Fibroblast of villous mesenchyme (primary cell): ENCODE measurements at places on chromosomes 12 and 14.

- peak; percentile 10 for DNase-seq
Observed at GRCh38 chr12:76898442-76898841, 19.6 kb upstream of the CSRP2 start.

- DNase-seq = no peak
Observed at GRCh38 chr14:89418976-89419375, 1.9 kb upstream of the FOXN3 start.

DNA sequence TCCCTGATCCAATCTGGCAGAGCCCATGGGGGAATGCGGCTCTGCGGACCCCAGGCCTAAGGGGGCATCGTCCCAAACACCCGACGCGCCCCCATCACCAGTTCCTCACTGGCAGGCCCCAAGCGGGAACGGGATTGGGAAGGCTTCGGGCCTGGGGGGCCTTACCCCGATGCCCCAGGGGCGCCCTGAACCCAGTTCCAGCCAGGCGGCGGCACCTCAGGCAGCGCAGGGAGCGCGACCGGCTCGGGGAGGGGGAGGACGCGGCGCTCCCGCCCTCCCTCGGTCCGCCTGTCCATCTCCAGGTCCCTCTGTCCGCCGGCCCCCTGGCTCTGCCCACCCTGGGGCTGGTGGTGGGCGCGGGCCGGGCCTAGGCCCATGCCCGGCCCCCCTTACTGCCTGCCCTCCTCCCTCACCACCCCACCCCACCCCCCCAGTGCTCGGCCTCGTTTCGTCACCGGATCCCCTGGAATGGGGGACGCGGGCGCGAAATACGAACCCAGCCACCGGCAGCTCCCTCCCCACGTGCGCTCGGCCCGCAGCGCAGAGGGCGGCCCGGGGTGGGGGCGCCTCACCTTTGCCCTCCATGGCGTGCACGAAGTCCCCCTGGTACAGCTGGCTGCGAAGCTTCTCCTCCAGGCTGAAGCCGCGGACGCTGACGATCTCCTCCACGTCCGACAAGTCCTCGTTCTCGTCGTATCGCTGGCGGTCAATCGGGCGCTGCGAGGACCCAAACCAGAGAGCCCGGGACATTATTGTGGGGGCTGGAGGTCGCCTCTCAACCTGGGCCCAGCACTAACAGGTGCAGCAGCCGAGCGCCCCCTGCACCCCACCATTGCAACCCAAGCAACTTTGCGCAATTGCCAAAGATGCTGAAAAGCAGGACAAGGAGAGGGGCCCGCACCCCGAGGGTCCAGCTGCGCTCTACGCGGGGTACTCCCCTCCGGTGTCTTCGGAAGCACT, 2.3 kb downstream of the KDM2B start:
- DNase-seq = peak; percentile 25

DNA sequence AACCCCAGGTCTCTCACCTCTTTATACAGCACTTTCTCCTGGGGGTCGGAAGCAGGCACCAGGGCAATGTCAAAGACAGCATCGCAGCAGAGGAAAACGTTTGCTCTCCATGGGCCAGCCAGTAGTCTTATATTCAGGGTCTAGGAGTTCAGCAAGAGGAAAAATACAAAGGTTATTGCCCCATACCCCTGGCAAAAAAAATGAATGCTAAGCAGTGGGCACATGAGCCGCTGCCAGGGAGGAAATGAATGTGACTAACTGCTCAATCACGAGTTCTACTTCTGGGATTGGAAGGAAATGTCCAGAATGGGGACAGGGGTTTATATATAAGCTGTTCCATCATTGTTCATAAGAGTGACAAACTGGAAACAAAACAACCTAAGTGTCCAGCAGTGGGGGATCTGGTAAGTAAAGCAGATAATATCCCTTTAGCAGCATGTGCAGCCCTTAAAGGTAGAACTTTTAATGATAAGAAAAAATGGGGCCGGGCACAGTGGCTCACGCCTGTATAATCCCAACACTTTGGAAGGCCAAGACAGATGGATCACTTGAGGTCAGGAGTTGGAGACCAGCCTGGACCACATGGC, 53.8 kb downstream of the PHETA1 start:
- no peak for DNase-seq

GRCh38 chr14:69473946-69474345, 10.6 kb upstream of the PLEKHD1 start:
- DNase-seq = no peak

DNA sequence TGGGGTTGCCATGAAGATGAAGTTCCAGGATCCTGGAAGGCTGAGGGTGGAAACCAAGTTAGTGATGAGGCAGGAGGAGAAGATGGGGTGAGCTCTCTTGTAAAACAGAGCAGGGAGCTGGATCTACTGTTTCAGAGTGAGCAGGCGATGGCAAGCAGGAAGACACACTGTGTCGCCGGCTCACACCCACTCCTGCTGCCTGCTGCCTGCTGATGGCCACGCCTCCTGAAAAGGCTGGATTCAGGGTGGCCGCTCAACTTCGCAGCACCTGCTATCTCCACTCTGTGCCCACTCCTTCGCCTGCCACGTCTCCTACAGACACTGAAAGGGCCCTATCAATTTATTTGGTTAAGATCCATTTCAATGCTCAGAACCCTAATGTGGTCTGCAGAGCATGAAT, 96.1 kb downstream of the RBM19 start:
- no peak for DNase-seq

- no peak for DNase-seq
Observed at GRCh38 chr12:10740182-10740581, 17.1 kb upstream of the YBX3 start.

DNA sequence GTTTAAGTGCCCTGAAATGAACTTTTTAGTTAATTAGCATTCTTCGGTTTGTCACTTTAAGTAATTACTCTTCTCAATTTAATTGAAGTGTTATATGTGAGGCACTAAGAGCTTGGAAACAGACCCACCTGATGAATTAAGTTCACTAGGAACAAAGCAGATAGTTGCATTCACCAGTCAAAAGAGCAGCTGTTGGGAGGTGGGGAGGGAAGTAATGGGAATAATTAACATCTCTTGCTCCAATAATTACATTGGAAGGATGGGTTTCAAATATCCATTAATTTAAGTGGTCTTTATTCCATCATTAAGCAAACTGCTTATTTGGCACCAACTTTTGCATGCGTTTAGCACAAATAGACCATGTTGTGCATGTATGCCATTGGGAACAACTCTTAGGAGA, 667.2 kb downstream of the GALC start:
- DNase-seq = no peak

DNA sequence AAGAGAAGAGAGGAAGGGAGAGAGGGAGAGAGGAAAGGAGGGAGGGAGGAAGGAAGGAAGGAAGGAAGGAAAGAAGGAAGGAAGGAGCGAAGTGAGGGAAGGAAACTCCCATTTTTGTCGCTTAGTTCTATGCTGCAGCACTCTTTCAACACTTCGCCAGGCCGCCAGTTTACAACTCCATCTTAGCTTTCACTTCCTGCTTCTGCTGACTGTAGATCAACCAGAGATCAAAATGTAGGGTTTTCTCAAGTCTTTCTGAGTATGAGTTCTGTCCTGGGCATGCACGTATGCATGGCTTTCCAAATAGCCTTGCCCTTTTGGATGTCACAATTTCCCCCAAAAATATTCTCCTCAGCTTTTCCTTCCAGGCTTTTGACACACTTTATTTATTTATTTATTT, 723.4 kb downstream of the TRHDE start:
- no peak for DNase-seq

- no peak for DNase-seq
Observed at GRCh38 chr12:16323638-16324037, 23.8 kb upstream of the MGST1 start.

DNA sequence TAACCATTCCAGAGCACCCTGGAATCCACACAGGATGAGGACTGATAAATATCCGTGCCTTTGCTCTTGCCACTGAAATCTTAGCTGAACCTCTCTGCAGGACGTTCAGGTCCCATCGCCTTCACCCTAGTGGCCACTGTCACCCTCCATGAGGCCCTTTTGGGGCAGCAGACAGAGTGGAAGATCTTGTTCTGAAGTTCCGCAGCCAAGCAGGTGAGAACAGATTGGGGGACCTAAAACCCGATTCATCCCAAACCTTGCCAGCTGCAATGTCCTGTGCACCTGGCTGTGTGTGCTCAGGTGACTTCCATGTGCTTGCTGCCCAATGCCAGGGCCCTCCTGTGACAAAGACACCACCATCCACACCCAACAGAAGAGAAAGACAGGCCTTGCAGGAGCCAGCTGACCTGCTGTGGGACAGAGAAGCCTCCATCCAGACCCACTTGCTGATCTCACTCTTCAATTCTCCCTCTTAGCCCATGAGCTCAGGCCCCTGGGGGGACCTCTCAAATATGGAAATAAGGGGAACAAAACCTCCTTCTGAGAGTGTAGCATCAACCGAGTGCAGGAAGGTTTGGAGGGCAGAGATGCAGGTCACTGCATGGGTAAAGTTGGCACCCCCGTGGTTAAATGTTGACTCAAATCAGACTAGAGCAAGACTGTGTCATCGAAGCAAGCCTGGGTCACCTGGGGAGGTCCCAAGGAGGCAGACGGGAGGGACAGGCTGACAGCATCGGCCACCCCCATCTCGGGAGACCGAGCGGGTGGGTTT, 308.7 kb upstream of the DIO3 start:
- DNase-seq = no peak

- DNase-seq = no peak
Observed at GRCh38 chr14:94774344-94775090, 4.6 kb upstream of the GSC start.

DNA sequence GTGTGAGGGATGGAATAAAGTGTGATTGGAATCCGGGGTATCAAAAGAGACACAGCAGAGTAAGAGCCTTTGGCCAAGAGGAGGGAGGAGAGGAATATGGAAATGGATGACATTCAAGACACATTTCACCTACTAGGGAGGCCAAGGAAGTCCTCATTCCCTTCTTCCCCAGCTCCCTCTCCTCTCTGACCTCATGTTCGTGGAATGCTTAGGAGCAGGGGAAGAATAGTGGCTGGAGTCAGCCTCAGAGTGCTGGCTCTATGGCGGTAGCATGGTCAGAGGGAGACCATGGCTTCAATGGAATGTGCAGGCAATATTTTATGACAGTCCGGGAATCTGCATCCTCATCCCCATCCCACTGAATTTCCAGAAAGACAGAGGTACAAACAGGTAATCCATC, 196.6 kb downstream of the EGLN3 start:
- no peak for DNase-seq

- DNase-seq = no peak
Observed at GRCh38 chr12:27606986-27607385, 83.0 kb downstream of the PPFIBP1 start.

- no peak for DNase-seq
Observed at GRCh38 chr12:48279101-48279500, 71.6 kb downstream of the ZNF641 start.

DNA sequence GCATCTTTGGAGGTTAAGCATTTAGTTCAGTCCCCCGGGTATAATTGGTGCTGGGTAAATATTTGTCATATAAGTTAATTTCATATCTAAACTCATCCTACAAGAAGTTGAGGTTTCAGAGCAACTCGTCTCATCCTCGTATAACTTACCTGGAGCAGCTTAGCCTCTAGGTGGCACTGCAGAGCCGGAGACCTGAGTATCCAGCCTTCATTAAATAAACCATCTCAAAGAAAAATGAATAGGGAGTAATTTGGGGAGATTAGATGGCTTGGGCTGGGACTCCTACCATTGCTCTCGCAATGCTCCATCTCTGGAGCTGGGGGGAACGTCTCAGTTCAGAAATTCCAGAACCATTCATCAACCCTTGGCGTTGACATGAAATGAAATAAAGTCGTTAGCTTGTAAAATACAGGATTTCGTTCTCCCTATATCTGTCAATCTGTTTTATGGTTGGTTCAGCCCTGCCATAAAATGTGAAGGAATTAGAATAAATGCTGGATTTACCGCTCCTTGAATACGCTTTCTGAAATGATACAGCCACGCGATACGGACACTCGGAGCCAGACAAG, 122.9 kb upstream of the TMEM132D start:
- DNase-seq = no peak

GRCh38 chr12:92496790-92497189, 206.0 kb upstream of the PLEKHG7 start:
- DNase-seq = no peak

DNA sequence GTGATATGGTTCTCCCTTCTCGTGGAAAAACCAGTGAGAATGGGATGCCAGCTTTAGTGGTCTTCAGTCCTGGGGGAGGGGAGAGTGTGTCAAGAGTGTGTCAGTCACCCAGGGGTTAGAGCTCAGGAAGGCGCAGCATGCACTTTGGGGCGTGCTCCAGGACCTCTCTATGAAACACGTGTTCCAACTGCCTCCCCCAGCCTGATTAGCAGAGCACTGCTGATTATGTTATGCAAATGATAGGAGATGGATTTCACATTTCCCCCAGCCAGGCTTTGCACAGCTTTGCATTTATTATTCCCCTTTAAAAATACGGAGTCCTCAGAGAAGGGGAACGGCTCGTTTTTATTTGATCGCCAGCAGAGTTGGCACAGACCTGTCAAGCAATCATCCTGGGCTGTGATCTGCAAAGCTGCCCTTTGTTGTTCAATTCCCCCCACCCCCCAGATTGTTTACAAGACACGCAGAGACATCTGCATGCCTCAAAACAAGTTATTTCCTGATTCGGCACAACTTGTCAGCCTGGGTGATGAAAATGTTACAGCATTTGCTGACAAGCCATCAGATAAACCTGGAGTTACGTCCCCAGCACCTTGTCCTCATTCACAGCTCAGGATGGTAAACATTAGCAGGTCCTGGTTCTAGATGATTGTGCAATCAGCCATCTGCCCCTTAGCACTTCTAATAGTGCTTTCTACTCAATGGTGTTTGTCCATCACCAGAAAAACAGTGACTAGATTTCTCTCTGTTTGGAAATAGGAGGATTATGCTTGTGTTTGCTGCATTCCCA, 196.5 kb downstream of the NOVA1 start:
- peak; percentile 17 for DNase-seq

- peak; percentile 26 for DNase-seq
Observed at GRCh38 chr12:109777544-109777943, 55.7 kb downstream of the TRPV4 start.

GRCh38 chr14:45039390-45039789, 44.5 kb upstream of the PRPF39 start:
- no peak for DNase-seq

DNA sequence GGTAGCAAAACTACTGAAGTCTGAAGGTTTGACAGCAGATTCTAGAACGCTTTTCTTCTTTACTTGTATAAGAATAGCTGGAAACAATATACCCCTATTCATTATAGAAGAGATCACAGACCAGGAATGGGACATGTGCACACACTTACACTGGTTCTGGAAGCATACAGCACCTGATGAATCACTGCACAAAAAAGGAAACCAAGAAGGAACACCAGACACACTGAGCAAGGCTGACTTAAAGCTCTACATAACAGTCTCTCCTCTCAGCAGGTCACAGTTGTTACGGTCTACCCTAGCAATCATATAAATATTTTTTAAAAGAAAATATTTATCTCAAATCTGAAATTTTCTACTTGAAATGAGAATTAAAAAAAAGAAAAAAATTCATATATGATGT, 13.5 kb downstream of the ATP2B1 start:
- peak; percentile 47 for DNase-seq

DNA sequence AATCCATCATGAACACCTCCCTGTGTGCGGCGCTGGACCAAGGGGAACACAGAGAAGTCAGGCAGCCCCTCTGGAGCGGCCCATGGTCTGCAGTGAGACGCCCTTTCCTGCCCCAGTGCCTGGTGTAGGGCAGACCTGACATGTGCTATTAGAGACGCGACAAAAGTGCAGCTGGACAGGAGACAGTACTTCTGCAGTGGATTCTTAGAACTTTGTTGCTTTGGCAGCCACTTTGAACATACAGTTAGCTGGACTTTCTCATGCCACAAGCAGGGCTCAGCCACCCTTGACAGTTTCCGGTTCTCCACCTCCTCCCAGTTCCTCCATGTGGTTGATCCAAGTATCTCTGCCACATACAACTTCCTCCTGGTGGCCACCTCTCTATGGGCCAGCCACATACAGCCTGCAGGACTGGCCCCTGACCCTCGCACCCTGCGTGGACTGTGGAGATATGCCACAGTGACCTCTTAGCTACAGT, 45.9 kb downstream of the LGMN start:
- DNase-seq = no peak
